Fibroblast of skin of back (primary cell): ENCODE measurements at places on chromosomes 12 and 14.

- peak; percentile 31 for DNase-seq
Observed at GRCh38 chr12:103955811-103956508, 9.7 kb upstream of the TDG start.

DNA sequence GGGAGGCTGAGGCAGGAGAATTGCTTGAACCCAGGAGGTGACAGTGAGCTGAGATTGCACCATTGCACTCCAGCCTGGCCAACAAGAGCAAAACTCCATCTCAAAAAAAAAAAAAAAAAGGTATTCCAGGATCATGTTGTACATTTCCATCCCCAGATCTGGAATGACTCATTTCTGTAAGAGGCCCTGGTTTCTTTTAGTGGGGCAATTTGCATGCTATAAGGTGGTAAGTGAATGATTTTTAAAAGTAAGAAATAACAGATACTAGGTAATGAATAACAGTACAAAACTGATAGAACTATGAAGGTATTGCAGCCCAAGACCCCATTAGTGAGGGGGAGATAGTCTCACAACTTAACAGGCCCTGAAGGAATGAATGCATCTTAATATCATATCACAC is 17.7 kb upstream of the ADCK1 start:
- DNase-seq = no peak

DNA sequence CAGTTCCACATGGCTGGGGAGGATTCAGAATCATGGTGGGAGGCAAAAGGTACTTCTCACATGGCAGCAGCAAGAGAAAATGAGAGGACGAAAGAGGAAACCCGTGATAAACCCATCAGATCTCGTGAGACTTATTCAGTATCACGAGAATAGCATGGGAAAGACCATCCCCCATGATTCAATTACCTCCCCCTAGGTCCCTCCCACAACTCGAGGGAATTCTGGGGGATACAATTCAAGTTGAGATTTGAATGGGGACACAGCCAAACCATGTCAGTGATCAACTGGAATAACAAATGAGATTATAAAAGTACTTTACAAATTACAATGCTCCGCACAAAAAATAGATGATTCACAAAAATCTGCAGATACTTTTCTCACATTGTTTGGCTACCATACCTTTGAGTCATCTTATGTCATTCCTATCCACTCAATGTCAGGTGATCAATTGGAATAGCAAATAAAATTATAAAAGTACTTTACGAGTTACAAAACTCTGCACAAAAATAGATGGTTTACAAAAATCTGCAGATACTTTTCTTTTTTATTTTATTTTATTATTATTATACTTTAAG is 338.9 kb downstream of the C12orf50 start:
- DNase-seq = peak; percentile 13

- DNase-seq = no peak
Observed at GRCh38 chr12:59936534-59936933, 340.7 kb downstream of the SLC16A7 start.

DNA sequence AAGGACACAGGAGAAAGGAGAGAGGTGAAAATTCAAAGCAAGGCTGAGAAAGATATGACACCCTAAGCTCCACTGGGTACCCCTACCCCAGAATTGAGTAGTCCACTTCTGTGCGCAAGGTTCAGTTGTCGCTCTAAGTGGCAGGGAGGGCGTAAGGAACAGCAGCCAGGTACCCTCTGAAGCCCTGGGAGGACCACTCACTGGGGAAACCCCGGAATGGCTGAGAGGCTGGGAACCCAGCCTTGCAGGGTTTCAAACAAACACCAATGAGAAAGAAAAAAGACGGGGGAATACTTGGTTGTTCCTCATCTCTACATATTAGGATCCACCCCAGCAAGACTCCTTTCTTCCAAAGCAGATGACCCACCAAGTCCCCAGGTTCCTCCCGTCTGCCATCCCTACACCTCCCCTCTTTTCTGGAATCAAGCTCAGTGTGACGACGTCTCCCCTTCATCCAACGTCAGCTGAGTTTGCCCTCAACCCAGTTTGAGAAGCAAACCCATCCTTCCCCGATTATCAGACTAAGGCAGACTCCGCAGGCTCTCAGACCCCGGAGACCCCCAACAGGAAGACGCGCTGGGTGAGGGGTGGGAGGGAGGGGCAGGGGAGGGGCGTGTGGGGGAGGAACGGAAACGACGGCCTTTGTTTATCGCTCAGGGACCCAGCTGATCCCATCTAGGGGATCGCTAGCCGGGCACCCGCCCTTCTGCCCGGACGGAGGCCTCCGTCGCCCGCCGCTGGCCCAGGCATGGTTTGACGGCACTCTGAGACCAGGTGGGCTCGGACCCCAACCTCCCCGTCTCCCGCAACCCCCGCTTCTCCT is 795 bp downstream of the LMBR1L start:
- DNase-seq = no peak

DNA sequence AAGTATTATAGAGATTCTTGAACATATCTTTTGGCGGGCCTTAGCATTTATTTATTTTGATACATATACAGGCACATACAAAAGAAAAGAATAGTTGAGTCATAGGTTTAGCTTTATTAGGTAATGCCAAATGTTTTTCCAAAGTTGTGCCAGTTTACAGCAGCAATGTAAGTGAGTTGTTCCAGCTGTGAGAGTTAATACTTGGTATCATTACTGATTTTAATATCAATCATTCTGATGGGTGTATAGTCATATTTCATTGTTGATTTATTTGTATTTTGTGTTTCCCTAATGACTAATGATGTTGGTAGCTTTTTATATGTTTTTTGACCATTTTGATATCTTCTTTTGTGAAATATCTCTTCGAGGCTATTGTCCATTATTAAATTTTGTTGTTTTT is 122.4 kb downstream of the MIPOL1 start:
- DNase-seq = no peak

GRCh38 chr14:91387169-91387835 is 30.3 kb downstream of the CCDC88C start:
- DNase-seq = peak; percentile 9

DNA sequence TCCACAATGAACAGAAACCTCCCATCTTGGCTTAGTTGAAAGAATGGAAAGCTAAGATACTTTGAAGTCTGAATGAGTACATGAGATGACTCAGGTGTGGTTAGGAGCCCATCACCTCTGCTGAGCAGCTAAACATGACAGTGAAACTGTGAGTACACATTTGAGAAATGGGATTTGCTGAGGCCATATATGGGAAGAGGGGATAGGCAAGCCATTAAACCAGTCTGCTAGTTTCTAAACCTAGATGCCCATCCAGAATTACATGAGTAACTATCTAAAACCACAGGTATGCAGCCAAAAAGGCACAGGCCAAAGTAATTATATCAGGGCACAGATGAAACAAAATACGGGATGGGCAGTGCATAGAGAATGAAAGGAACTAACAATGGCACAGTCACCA is 41.2 kb downstream of the NKX2-1 start:
- DNase-seq = no peak

DNA sequence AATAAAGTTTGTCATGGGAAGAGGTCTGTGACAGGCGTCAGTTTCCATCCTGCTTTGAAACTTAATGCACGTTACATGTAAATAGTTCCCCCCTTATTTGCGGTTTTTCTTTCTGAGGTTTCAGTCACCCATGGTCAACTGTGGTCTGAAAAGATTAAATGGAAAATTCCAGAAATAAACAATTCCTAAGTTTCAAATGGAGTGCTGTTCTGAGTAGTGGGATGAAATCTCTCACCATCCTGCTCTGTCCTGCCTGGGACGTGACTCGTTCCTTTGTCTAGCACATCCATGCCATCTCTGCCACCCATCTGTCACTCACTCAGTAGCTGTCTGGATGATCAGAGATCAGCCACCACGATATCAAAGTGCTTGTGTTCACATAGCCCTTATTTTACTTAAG is 51.3 kb upstream of the DICER1 start:
- DNase-seq = no peak

GRCh38 chr14:32012062-32012461 is 65.0 kb upstream of the ARHGAP5 start:
- no peak for DNase-seq

DNA sequence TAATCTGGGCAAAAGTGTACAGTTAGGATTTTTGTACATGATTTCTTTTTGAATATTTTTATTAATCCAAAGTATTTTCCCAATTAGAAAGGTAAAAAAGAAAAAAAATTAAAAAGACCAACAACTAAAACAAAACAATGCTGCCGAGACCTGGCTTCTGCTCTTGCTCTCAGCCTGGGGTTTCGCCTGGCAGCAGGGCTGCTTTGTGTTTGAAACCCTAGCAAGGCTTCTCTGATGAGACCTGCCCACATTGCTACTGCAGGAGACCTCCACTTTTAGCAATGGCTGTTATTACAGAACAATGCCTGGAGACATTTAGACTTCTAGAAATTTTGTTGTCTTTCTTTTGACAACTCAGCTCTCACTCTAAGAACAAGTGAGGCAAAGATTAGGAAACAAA is 1153.0 kb upstream of the TMEM132C start:
- no peak for DNase-seq

DNA sequence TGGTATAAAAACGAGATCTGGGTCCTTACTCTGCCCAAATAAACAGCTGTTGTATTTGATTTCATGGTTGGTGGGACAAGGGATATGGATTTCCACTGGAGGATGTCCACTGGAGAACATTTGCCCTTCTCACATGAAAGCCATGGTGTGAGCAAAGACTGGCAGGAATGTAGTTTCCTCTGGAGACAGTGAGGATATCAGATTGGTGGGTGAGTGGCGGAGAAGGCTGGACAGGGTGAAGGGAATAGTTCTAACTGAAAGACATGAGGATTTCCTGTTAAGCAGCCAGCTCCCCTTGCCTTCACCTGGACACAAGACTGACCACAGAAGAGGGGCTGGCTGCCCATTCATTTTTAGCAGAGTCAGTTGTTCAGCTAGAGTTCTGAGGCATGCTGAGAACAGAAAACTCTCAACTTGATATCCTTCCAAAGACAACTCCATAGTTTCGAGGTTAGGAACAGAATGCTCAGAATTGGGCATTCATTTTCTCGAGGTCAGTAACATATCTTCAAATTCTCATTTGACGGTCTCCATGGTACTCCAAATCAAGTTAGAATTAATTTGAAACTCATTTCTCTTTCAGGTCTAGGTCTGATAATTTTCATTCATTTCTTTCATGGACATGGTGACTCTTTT is 365.7 kb downstream of the LRIG3 start:
- DNase-seq = peak; percentile 28

- no peak for DNase-seq
Observed at GRCh38 chr14:37585971-37586796, 8.9 kb downstream of the FOXA1 start.

GRCh38 chr12:93536111-93536765 is 36.2 kb upstream of the SOCS2 start:
- no peak for DNase-seq

DNA sequence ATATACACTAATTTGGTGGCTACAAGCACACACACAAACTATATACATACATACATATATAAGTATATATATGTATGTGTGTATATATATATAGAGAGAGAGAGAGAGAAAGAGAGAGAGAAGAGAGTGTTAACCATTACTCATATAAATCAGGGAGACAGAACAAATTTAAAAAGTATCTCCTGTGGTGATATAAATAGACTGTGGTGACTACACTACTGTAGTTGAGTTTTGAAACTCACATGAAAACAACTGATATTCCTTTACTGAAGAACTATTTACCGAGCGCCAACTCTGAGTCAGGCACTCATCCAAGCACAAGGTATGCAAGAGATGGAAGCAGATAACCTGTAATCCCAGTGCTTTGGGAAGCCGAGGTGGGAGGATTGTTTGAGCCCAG is 67.3 kb upstream of the ANO6 start:
- no peak for DNase-seq

- DNase-seq = peak; percentile 27
Observed at GRCh38 chr12:14618983-14619382, 51.3 kb upstream of the PLBD1 start.

DNA sequence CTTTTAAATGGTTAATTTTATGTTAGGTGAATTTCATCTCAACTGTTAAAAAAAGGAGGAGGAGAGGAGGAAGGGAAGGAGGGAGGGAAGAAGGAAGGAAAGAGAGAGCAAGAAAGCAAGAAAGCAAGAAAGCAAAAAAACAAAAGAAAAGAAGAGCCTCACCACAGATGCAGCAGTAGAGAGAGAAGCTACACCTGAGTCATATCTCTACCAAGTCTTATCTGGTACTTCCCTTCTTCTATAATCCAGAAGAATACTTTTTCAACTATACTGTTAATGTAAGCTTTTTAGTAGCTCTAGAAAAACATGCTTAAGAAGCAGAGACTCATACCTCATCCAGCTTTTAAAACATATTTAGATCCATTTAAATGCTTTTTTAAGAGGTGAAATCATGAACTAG is 5.6 kb upstream of the IL26 start:
- DNase-seq = no peak

- no peak for DNase-seq
Observed at GRCh38 chr12:14613718-14614117, 46.0 kb upstream of the PLBD1 start.

DNA sequence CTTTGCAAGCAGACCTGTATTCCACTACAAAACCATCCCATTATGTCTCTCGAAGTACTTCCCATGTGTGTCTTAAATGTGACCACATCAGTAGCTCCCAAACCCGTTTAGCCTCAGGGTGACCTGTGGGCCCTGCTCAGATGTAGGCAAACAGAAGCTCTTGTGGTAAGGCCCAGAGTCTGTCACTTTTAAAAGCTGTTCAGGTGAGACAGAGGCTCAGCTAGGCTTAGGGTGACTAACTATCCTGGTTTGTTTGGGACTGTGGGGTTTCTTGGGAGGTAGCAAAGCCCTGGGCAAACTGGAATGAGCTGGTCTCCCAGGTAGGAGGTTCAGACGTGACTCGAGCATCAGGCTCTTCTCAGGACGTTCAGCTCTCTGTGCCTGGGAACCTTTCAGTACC is 64.5 kb upstream of the VASH1 start:
- no peak for DNase-seq

DNA sequence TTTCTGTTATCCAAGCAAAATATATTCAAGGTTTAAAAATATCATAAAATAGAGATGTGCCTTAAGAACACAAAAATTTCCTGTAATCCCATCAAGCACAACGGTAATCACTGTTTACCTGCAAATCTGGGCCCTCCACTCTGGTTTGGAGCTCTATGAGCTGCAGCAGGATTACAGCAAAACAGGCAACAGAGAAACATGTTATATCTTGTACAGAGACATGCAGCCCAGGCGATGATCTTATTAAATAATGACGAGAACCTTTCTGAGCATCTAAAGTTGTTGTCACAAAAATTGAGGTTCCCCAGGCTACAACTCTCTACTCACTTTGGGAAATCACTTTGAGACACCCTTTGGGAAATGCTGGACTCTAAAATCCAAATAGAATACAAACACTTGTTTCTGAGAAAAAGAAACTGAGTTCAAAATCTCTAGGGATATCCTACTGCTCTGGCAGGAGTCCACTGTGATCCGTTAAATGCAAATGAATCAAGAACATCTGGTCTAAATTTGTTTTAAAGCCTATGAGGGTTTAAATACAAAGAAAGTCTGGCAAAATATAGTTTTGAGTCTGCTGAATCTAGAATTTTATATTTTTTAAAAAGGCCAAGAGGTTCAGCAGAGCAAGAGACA is 36.3 kb downstream of the STON2 start:
- DNase-seq = no peak

GRCh38 chr12:65860600-65860999 is 36.3 kb downstream of the HMGA2 start:
- DNase-seq = no peak

- no peak for DNase-seq
Observed at GRCh38 chr14:82447586-82447985, 913.9 kb upstream of the SEL1L start.

GRCh38 chr12:130973109-130973508 is 19.4 kb downstream of the ADGRD1 start:
- no peak for DNase-seq

GRCh38 chr12:127205781-127206555 is 1061.0 kb upstream of the TMEM132C start:
- DNase-seq = peak; percentile 9

- no peak for DNase-seq
Observed at GRCh38 chr14:63032076-63032475, 13.2 kb downstream of the KCNH5 start.
